ENCODE measurements at places on chromosomes 3 and 15.

DNA sequence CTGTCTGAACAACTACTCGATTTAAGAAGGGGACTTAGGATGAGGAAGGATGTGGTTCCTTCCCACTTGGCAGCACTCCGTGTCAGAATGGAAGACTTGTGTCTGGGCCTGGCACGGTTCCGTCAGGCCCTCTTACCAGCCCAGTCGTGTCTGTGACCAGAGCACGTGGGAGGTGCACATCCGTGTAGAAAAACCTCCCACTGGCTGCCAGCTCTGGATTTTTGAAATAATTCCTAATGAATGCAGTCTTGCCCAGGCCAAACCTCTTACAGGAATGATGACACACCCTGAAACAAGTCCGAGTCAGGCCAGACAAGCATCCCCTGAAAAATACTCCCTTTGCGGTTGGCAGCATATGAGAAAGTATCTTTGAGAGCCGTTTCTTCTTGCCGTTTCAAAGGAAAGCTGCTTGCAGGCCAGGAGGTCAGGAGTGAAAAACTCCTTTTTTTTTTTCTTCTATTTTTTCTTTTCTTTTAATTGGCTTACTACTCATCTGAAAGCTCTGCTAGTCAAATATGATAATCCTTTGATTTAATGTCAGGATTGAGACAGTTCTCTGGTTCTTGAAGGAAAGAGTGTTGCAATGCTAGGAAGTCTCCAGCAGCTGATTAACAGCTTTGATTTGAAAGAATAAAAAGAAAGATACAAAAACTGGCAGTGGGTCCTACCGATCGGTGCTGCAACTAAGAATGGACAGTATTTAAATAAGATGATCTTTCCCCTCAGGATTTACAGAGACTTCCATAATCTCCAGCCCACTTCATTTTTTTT lies 19.8 kb downstream of the IL1RAP start:
- H3K36me3 ChIP-seq = no peaks in the 10 kb centered on the region
- H3K27ac ChIP-seq = peak overlapping the region; percentile 75
- DNase-seq = peak; percentile 36

- no peak for DNase-seq
- no peaks in the 10 kb centered on the region for H3K4me1 ChIP-seq
- no peaks in the 10 kb centered on the region for H3K36me3 ChIP-seq
Measured at GRCh38 chr15:95763426-95763825, 567.1 kb upstream of the NR2F2 start.

DNA sequence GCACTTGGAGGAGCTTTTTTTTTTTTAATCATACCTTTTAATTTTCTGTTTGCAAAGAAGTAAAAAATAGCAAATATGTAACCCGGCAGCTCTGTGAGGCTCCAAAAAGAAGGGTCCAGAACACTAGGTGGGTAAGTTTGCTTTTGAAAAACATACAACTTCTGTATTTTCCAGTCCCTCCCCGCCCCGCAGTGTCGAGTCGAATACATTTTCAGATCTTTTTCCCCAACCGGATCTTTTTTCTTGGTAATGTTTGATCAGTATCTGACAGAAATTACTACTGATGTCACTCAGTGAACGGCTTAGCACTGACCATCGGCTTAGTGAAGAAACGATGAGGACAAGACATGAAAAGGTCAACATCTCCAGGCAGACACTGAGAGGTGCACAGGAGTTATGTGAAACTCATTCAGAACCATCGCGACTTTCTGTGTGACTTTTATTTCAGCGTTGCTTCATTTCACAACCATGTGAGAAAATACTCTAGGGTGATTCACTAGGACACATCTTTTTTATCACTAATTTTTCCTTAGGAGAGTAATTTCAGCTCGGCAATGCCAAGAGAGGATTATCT lies 11.0 kb downstream of the ISL2 start:
- H3K4me3 ChIP-seq = peak overlapping the region; percentile 62
- peaks cover 61% of the 10 kb centered on the region for H3K27me3 ChIP-seq
- H3K4me1 ChIP-seq = peaks cover 27% of the 10 kb centered on the region
- H3K27ac ChIP-seq = peak overlapping the region; percentile 92
- H3K36me3 ChIP-seq = no peaks in the 10 kb centered on the region

GRCh38 chr3:52442409-52443267 lies 2.3 kb downstream of the SEMA3G start:
- H3K27me3 ChIP-seq = no peaks in the 10 kb centered on the region
- H3K36me3 ChIP-seq = no peaks in the 10 kb centered on the region
- no peak overlapping the region for H3K27ac ChIP-seq
- no peaks in the 10 kb centered on the region for H3K4me1 ChIP-seq
- no peak for DNase-seq

DNA sequence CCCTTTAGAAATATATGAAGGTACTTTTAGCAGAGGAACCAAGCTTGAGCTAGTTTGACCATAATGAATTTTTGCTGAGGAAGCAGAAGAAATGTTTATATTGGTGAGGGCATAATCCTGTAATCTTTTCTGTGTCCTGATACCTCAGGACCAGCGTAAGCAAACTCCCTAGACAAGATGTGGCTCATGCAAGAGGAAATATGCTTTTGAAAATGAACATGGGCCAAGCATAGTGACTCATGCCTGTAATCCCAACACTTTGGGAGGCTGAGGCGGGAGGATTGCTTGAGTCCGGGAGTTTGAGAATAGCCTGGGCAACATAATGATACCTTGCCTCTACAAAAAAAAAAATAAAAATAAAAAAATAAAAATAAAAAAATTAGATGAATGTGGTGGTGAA lies 78.5 kb downstream of the PPARG start:
- no peaks in the 10 kb centered on the region for H3K27me3 ChIP-seq
- H3K4me3 ChIP-seq = no peak overlapping the region
- H3K36me3 ChIP-seq = no peaks in the 10 kb centered on the region
- H3K27ac ChIP-seq = no peak overlapping the region
- peaks cover 17% of the 10 kb centered on the region for H3K4me1 ChIP-seq

GRCh38 chr3:161067335-161067734 lies 37.8 kb downstream of the B3GALNT1 start:
- H3K27ac ChIP-seq = no peak overlapping the region
- H3K27me3 ChIP-seq = no peaks in the 10 kb centered on the region
- DNase-seq = no peak

- no peaks in the 10 kb centered on the region for H3K36me3 ChIP-seq
- no peak for DNase-seq
- H3K27me3 ChIP-seq = no peaks in the 10 kb centered on the region
- H3K27ac ChIP-seq = no peak overlapping the region
- H3K4me3 ChIP-seq = no peak overlapping the region
Measured at GRCh38 chr3:148464246-148464645, 233.5 kb upstream of the AGTR1 start.

DNA sequence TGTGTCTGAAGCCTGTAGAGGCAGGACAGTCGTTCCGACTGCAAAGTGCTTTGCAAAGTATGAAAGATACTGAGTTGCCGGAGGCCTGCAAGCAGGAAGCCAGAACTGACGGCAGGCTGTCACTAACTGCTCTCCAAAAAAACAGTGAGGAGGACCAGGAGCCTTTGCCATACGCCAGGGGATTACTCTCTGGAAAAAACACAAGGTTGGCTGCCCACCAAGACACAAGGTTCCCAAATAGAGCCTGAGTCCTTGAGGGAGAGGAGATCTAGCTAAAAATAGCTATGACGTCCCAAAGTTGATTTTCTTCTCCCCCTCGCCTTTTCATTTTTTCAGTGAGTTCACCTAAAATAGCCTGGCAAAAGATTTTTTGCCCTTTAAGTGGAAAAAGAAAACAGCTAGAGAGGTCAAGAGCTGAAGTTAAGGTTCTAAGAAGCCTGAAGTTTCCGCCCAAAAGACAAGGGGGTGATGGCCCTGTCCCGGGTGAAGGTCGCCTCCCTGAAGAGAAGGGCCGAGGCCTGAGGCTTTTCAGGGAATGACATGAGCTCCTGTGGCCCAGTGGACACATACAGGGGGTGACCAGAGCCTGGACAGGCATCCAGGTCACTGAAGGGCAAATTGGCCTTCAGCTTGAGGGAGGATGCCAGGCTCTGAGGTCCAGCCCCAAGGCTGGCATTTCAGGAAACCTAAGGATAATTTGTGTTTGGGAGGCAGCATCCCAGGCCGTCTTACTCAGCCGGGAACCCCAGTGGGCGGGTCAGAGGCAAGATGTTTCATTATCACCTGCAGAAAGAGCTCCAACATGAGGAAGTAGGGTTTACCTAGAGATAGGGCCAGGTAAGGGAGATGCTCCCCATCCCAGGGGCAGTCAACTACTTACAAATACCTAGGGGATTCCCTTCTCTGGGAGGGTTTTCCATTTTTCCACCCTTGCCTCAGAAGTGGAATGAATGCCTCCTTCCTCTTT lies 44.9 kb upstream of the DGKG start:
- H3K4me1 ChIP-seq = no peaks in the 10 kb centered on the region
- no peak overlapping the region for H3K27ac ChIP-seq
- H3K36me3 ChIP-seq = no peaks in the 10 kb centered on the region
- H3K27me3 ChIP-seq = no peaks in the 10 kb centered on the region
- H3K4me3 ChIP-seq = no peak overlapping the region

DNA sequence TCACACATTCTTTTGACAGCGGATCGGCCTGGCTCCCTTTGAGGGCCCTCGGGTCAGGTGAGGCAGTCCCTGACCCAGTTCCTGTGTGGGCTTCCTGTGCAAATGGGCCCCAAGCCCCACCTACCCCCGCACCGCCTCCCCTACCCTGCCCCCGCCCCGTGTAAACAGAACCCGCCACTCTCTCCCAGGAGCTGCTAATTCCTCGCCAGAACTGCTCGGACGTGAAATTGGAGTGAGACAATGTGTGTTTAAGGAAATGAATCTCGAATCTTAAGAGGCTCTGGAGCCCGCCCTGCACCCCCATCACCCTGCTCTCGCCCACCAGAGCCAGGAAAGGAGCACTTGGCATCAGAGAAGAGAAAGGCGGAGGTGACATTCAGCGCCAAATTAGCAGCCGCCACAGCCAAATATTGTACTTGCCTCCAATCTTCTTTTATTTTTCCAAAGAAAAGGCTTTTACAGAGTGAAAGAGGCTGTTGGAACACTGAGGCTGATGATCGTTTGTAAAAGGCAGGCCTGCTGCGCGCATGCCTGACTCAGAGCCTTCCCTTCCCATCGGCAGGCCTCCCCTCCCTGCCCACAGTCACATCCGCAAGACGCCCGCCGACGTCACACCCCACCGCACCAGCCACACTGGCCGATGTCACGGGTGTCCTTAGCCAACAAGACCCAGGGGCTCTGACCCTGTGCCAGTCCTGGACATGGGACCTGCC lies 53.1 kb downstream of the CACNA2D2 start:
- peak overlapping the region; percentile 80 for H3K27ac ChIP-seq
- no peaks in the 10 kb centered on the region for H3K27me3 ChIP-seq
- peaks cover 8% of the 10 kb centered on the region for H3K4me1 ChIP-seq
- peak; percentile 45 for DNase-seq
- no peak overlapping the region for H3K4me3 ChIP-seq
- H3K36me3 ChIP-seq = no peaks in the 10 kb centered on the region

DNA sequence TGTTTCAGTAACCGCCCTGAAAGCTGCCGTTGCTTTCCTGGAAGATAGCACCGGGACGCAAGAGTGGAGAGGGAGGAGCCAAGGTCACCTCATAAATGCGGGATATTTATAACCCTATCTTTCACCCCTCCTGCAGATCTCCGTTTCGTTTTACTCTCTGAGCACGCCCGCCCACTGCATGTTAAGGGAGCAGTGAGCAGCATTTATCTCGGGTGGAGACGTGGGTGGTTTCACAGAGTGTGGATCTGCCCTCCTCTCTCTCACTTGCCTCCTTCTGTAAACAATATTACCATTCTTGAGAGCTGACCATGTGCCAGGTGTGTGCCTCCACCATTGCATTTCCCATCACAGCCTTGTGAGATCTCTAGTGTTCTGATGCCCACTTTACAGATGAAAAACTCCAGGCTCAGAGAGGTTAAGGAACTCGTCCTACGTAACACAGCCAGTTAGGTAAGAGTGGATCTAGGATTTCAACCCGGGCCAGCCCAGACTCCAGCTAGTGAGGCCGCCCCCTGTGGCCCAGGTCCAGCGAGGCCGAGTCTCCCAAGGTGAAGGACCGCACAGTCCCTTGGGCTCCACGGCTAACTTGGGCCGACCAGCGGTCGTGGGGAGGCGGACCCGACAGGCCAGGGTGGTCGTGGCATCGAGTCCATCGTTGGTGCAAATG lies 16.9 kb upstream of the SEMA4B start:
- H3K36me3 ChIP-seq = no peaks in the 10 kb centered on the region
- peaks cover 20% of the 10 kb centered on the region for H3K4me1 ChIP-seq
- H3K4me3 ChIP-seq = no peak overlapping the region
- peak overlapping the region; percentile 96 for H3K27ac ChIP-seq

DNA sequence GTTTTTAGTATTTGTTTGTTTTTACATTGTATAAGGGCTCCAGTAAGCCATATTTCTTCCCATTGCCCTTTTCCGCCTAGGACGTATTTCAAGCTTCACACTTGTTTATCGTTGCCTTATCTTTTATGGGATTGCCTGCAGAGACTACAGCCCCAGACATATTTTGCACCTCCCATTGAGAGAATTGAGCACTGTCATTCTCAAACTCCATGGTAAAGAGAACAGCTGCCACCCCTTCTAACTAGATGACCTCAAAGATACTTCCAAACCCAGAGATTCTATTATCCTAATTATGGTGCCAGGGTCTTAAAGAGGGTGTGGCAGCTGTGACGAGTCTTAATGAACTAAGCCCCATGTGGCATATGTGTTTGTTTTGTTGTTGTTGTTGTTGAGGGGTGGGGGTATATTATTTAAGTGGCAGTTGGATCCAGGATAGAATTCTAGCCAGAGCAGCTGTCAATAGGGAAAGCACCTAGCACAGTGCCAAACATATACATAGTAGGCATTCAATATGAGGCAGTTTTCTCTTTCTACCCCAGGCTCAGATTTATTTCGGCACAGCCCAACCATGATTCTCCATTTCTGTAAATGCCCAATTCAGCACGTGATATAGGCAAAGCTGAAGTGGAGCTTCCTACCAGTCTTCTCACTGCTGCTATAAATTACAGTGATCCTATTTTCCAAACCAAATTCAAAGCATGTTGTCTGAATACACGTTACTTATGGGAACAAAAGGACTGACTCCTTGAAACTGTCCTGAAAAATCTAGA lies 932 bp upstream of the TP53BP1 start:
- peaks cover 11% of the 10 kb centered on the region for H3K4me1 ChIP-seq
- H3K4me3 ChIP-seq = peak overlapping the region; percentile 25
- no peak for DNase-seq
- H3K27ac ChIP-seq = peak overlapping the region; percentile 81
- no peaks in the 10 kb centered on the region for H3K27me3 ChIP-seq

DNA sequence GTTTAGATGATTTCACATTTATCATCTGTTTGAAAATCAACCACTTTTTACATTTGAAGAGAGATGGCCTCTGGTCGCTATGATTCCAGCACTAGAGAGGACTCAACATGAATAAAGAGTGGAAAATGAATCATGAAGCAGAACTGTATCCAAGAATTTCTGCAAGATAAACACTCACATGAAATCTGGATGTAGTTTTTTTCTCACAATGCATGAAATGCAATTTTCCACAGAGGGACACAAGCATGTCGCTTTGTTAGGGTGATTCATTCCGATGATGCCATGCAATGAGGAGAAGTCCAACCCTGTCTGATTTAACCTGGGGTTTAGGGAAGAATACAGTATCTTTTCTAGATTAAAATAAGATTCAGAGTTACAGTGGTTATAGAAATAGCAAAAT lies 50.4 kb upstream of the ADCY5 start:
- no peaks in the 10 kb centered on the region for H3K4me1 ChIP-seq
- no peaks in the 10 kb centered on the region for H3K36me3 ChIP-seq
- DNase-seq = no peak
- no peaks in the 10 kb centered on the region for H3K27me3 ChIP-seq
- no peak overlapping the region for H3K27ac ChIP-seq

DNA sequence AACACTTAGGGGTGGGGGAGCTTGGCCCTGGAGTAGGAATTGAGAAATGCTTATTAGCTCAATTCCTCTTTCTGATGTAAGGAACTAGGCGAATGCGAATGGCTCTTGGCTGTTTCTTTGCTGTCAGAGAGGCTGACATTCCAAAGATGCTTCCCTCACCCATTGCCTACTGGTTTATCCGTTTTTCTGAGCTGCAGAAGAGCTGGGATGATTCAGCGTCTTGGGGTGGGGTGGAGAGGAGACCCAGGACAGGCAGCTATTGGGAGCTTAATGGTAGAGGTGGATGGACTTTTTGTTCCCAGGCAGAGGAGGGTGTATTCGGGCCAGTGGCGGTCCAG lies 9.8 kb downstream of the PLEKHO2 start:
- H3K27me3 ChIP-seq = no peaks in the 10 kb centered on the region
- H3K36me3 ChIP-seq = no peaks in the 10 kb centered on the region
